Hematopoietic multipotent progenitor cell treated with erythropoietin and hydrocortisone succinate and interleukin-3 and kit ligand, for 6 days (in vitro differentiated cells): ENCODE measurements at places on chromosomes 7 and 10.

DNA sequence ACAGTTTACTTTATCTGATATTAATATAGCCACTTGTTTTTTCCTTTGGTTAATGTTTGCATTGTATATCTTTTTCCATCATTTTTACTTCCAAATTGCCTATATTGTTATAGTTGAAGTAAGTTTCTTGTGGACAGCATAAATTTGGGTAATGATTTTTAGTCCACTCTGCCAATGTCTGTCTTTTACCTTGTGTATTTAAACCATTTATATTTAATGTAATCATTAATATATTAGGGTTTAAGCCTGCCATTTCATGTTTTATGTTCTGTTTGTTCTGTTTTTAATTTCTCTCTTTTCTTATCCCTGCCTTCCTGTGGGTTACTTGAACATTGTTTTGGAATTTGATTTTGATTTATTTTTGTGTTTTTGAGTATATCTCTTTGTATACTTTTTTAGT is 12.8 kb upstream of the NOD1 start:
- no peak for DNase-seq

- DNase-seq = no peak
Observed at GRCh38 chr10:111432588-111432987, 355.8 kb downstream of the ADRA2A start.

- no peak for DNase-seq
Observed at GRCh38 chr10:97149079-97149531, 36.7 kb downstream of the SLIT1 start.

- DNase-seq = no peak
Observed at GRCh38 chr10:106734220-106734619, 430.3 kb downstream of the SORCS1 start.

DNA sequence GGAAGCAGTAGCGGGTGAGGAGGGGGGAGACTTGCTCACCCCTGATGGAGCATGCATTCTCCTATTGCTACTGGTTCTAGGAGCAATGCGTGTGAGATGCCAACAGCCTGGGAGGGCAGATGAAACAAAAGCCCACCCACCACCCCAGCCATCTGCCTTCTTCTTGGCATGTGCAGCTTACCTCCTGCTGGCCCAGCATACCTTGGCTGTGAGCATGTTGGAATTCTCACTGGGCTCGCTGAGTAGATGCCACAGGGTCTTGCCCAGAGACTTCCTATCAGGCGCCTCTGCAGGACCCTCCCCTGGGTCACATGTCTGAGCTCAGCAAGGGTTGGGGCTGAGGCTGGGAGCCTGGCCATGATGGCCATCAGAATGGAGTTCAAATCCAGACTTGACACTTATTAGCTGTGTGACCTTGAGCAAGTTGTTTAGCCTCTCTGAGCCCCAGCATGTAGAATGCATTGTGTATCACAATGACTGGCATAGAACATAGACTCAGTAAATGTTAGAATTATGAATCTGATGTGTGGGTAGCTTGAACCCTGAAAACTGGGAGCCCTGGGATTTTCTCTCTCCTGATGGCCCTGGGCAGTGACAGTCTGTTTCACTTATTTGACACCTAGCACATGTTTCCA is 38.2 kb downstream of the CDH23 start:
- no peak for DNase-seq

DNA sequence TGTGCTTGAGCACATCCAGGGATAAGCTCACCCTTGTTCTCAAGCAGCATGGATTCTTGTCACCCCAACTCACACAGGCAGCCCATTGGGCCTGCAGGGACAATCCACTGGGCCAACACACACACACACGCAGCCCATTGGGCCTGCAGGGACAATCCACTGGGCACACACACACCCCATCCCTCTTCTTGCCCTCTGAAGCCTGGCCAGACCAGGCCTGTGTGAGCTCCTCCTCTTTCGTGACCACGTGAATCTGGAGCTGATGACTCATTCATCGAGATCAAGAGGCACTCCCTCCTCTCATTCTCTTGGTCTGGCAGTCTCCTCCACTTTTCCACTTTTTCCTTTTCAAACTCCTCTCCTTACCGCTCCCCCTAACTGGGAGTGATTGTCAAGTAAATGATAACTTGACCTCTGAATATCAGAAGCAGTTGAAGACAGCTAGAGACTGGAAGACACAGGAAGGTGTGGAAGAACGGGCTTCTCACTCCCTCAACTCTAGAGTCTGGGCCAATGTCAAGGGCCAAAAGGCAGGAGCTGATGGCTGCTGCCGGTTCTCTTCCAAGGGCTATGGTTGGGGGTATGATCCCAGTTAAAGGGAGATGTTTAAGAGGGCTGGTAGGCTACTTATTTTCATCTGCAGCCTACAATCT is 89.7 kb downstream of the HIPK2 start:
- DNase-seq = no peak

GRCh38 chr10:119285495-119286267 is 78.3 kb downstream of the GRK5 start:
- no peak for DNase-seq

- DNase-seq = peak; percentile 21
Observed at GRCh38 chr10:98076086-98076485, 45.7 kb upstream of the CRTAC1 start.

GRCh38 chr10:32939296-32940111 is 18.5 kb downstream of the ITGB1 start:
- no peak for DNase-seq

DNA sequence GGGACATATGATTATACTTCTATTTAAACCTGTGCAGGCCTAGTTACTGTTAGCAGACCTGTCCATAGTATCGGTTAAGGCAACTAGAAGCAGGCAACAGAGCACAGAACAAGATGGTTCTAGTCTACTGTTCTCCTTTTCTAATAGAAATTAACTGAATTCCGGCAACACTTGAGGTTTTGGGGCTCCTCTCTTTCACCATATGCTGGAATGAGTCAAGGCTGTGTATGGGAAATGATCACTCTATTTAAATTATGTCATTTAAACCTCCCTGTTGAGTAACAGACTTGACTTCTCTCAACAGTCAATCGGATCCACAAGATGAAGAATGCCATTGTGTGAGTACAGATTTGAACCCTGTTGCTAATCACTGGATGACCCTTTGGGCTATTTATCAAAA is 6.2 kb upstream of the OTUD1 start:
- DNase-seq = no peak

GRCh38 chr10:26540601-26541000 is 102.5 kb downstream of the APBB1IP start:
- peak; percentile 31 for DNase-seq

GRCh38 chr10:103449208-103450144 is 2.7 kb downstream of the CALHM2 start:
- DNase-seq = no peak

GRCh38 chr7:14698239-14698638 is 204.3 kb downstream of the DGKB start:
- peak; percentile 15 for DNase-seq

DNA sequence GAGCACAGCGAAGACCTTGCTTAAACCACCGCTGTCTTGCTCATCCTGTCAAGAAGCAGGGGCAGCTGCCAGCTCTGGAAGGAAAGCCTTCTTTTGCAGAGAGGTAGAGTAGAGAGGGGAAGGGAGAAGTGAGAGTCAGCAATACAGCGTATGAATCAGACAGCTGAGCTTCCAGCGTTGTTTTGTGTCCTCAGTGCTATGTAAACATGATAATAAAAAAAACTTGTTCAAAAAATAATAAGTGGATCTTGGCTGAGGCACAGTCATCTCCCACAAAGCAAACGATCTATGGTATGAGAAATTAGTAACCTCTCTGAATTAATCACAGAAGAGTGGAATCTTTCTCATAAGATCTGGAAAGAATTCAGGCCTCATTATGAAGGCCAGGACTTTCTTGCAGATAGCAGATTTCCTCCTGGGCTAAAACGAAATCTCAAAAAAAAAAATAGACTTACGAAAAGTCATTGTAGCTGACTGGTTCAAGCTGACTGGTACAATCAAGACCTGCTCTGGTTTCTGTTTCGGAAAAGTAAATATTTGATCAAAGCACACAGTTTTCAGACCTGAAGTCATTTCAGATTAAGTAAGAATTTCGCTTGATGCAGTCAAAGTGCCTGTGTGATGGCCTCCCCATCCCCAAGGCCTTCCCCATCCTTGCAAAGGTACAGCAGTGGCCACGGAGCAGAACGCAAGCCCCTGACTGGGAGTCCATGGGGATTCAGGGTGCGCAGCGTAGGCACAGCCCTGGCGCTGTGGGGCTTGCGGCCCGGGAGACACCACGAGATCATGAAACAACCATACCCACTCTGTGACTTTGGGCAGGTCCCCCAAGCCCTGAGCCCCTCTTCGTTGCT is 29.4 kb downstream of the CHST15 start:
- no peak for DNase-seq

- no peak for DNase-seq
Observed at GRCh38 chr10:37549054-37549453, 308.4 kb downstream of the ZNF248 start.

DNA sequence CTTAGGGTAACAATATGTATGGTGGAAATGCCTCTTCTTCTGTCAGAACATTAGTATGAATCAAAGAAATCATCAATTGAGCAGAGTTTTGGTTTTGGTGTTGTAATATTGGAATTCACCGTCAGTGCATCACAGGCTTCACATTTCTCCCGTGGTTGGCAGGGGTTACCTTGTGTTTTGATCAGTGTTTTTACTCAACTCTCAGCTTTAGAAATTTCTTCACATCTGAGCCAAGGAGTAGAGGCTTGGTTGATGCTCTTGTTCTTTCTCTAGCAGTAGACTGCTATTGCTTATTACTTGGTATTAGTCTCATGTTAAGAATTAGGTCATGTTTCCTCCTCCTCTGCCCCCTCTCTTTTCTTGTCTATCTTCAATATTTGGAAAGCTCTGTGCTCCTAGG is 188.8 kb upstream of the SMIM30 start:
- no peak for DNase-seq
